ENCODE measurements at places on chromosomes 6 and 20.

- no peak for DNase-seq
Measured at GRCh38 chr20:14580418-14581074, 243.1 kb upstream of the FLRT3 start.

DNA sequence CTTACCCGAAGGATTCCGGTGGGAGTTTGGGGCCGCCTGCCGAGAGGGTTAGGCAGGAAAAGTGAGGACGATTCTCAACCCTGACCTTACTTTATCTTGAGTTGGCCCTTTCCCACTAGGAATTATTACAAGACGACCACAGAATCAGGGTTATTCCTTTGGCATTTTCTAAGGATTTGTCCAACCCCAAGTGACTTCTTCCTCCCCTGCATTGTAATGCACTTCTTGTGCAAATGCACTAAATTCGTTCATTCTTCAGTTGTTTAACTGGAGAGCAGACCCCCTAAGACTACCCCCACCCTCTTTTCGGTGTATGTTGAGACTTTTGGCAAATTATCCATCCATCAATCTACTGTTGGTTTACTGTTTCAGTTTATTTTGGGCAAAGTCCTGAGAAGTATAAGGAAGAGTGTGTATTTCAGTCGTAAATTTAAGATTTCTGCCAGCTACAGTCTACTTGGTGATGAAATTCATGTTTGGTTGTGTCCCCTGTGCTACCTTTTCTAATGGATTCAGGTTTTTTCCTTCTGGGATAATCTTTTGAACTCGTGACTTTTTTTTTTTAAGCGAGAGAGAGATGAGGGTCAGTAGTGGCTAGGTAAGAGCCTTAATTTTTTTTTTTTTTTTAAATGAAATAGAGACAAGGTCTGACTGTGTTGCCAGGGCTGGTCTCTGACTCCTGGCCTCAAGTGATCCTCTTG lies 611 bp upstream of the TMEM217 start:
- DNase-seq: no peak

DNA sequence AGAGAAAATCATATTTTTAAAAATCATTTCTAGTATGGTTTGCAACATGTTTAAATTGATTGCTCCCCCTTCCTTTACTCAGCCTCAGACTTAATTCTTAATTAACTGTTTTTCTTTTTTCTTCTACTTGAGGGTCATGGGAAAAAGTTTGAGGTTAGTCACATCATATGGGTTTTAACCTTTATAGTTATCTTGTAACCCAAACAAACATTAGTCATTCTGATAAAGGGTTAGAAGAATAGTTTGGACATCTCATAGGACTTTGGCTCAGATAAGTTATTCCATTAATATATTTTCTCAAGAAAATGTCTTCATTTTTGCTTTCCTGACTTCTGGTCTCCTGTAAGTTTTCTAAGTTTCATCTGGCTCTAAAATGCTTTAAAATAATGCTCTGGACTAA lies 34.5 kb upstream of the TSPYL1 start:
- no peak for DNase-seq

DNA sequence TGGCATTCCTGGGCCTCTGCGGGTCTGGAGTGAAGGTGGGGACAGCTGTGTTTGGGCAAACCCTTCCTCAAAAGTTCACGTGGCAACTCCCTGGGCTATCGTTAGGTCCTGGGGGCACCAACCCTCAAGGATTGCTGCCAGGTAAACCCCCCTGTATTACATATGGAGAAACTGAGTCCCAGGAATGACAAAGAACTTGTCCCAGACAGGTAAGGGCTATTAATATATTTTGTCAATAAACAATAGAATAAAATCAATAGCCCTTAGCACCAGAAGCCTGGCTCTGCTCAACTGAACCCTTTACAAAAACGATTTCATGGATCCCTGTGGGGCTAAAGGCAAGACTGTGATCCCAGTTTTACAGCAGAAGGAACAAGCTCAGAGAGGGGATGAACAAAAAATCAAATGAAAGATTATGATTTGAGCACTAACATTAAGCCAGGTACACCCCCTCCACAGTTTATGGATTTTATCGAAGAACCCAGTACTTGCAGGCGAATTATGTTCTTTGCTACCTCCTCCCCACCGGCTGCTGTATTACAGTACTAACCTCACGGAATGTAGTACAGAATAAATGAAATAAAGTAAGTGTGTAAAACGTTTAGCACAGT lies 2.7 kb downstream of the ID1 start:
- DNase-seq: no peak

DNA sequence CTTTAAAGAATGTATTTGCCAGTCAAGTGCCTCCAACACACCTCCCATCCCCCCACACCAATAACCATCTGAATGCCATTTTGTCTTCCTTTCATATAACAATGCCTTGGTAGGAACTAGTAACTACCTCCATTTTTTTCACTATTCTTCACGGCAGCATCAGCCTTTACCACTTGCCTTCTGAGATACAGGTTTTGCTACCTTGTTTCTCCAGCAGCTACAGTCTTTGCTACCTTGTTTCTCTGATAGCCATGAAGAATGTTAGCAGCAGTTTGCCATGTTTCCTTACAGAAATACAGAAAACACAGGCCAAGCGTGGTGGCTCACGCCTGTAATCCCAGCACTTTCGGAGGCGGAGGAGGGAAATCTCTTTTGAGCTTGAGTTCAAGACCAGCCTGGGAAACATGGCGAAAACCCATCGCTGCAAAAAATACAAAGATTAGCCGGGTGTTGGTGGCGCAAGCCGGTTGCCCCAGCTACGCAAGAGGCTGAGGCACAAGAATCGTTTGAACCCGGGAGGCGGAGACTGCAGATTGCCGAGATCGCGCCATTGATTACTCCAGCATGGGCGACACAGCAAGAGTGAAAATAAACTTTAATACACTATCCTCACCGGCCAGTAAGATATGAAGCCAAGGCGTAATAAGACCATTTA lies 100.9 kb downstream of the HFE start:
- DNase-seq: no peak

GRCh38 chr6:109048670-109049415 lies 45.8 kb downstream of the SESN1 start:
- no peak for DNase-seq

GRCh38 chr6:43910638-43911353 lies 140.8 kb downstream of the VEGFA start:
- no peak for DNase-seq

DNA sequence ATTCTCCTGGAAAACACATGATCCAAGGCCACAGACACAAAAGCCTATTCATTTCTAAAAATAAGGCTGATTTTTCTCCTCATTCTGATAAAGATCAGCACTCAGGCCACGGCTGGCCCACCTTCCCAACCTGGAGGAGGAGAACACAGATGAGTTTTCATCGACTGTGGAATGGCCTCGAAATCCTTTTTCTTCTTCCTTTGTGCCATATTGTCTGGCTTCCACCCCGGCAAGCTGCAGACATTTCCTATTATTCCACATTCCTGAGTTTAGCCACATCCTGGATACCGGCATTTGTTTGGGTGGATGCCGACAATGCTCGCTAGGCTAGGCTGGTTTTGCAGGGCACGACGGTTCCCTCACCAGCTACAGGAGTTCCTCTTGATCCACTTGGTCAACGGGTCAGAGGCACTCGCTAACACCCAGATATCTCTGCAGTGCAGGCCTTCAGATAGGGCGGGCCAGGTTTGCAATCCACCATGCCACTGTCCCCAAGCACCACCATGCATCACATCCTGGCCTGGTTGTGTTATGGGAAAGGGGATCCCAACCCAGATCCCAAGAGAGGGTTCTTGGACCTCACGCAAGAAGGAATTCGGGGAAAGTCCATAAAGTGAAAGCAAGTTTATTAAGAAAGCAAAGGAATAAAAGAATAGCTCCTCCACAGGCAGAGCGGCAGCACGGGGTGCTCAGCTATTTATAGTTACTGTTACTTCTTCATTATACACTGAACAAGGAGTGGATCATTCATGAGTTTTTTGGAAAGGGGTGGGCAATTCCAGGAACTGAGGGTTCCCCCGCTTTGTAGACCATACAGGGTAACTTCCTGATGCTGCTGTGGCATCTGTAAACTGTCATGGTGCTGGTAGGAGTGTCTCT lies 4.2 kb upstream of the CTSZ start:
- no peak for DNase-seq

DNA sequence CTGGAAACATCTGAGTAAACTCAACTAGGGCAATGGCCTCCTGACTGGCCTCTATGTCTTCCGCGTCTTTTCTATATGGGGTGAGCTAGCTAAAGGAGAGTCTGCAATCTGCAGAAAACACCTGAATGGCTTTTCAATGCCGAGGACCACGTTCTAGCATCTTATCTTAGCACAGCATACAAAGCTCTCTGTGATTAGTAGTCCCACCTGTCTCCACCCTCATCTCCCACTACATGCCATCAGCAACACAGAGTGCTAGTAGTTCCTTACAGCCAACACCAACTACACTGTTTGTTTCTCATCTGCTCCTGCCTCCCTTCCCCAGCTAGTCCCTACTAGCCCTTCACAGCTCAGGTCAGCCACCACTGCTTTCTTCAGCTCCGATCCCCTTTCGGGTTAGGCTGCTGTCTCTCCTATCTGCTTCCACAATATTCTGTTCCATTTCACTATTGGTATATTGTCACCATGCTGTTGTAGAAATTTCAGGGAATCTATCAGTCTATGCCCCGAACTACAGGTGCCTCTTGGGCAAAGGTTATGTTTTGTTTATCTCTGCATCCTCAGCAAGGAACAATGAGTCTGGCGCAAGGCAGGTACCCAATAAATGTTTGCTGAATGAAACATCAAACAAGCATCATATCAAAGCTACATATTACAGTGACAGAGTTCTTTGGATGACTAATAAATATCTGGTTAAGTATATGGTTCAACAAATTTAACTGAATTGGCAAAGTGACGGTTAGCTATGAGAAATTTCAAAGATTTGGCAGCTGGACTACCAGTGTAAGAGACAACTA lies 12.2 kb downstream of the LYRM4 start:
- DNase-seq: no peak

- no peak for DNase-seq
Measured at GRCh38 chr20:40672095-40672494, 16.9 kb downstream of the MAFB start.

GRCh38 chr20:1636621-1637020 lies 16.8 kb upstream of the SIRPB1 start:
- no peak for DNase-seq

GRCh38 chr20:63215101-63216040 lies 560 bp downstream of the YTHDF1 start:
- no peak for DNase-seq

GRCh38 chr20:53222932-53223331 lies 250.8 kb downstream of the TSHZ2 start:
- no peak for DNase-seq

DNA sequence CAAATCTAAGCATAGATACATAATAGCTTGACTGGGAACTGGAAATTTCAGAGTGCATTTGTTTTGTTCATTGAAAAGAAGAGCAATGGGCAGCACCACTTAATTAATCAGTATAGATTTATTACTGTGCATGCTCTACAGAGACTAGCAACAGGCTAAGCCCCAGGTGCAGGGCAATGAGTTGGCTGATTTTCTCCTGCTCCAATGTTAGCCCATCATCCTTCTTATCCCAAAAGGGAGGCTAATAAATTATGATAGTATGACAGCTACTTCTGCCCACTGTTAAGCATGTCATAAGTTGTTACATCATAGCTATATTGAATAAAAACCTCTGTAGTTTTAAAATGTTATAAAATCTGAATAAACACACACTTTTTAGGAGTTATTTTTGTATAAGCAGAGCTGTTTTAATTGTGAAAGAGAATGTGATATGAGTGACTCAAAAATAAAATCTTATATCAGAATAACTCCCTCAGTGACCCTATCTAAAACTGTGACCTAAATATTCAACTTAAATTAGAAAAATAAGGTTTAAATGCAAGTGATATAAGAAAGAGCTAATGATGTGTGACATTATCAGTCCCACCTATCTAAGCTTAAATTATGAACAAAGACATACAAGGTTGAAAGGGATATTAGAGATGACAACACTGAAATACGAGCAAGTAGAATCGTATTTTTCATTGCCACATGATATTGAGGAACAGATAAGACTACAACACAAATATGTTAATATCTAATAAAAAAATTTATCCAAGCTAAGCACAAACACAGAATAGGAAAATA lies 967.3 kb upstream of the ADGRB3 start:
- DNase-seq: no peak

DNA sequence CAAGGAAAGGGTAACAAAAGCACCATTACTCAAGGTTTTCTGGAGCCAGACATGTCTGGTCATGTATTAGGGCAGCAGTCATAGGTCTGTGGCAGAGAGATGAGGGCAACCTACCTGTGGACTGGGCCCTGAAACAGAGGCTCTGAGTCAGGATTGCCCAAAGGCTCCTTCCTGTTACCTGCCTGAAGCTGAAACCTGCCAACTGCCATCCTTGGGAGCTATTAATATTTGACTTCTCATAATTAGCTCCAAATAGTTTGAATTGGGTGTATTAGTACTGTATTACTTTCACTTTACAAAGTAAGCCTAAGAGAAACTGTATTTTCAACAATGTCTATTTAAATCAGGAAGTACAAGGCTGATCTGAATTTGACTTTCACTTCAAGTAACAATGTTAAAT lies 72.0 kb upstream of the TBX18 start:
- no peak for DNase-seq

DNA sequence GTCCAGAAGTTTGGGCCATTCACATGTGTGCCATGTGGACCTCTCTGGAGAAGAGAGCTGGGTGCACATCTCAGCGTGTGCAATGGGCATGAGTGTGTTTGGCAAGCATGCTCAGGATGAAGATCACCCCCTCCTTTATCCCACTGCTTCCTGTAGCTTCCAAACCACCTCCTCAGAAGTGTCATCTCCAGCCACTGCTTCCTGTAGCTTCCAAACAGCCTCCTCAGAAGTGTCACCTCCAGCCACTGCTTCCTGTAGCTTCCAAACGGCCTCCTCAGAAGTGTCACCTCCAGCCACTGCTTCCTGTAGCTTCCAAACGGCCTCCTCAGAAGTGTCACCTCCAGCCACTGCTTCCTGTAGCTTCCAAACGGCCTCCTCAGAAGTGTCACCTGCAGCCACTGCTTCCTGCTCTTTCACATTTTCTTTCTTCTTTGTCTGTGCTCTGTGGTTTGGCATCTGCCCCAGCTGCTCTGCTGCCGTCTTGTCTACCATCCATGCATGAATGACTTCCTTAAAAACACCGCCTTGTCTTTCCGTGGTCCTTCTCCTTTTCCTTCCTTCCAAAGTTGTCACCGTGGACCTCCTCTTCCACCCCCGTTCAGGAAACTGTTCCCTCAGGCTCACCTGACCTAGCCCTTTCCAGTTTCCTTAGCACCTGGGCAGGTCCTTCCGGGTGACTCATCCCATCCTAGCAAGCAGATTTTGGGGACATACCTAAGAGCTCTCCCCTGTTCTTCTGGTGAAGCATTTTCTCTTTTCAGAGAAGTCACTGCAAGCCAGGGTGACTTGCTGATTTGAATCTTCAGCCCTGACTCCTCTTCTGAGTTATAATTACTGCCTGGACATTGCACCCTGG lies 43.5 kb upstream of the TIAM2 start:
- no peak for DNase-seq

DNA sequence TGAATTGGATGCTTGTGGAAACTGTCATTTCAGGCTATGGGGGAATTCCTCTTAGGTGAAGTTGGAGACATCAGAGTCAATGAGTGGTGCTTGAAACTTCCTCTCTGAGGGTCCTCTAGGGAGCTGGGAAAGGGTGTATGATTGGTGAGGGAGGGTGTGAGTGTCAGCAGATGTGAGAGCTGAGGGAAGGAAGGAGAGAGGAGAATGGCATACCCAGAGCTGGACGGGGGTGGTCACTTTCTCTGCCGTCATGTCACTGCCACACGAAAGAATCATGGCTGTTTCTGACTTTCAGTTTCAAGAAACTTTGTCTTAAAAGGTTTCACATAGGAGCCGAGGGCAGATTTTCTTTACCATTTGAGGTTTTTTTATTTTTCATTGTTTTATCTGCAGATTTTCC lies 50.3 kb downstream of the DEK start:
- DNase-seq: no peak
